Vein endothelial cell (primary cell): ENCODE measurements at places on chromosomes 1 and 21. TPM values are rescaled to one million over a fixed set of nuclear protein-coding genes. Genes with fewer than 3 reads are reported as not detected.

The SLC50A1 gene
- 28.1 and 31.6 TPM in 2 replicates for total RNA-seq

The NHLH1 gene
- total RNA-seq, result 0.19 and 0.33 TPM in 2 replicates

The KRTAP11-1 gene
- total RNA-seq, result not detected in 2 replicates

The SPRR5 gene
- total RNA-seq, result not detected in 2 replicates

The AHCYL1 gene
- total RNA-seq, result 39.8 and 50.0 TPM in 2 replicates

The TRIM17 gene
- not detected in 2 replicates for total RNA-seq

The FH gene
- 125 and 133 TPM in 2 replicates for total RNA-seq

The KRTAP7-1 gene
- not detected in 2 replicates for total RNA-seq

The UBE2U gene
- total RNA-seq, result not detected in 2 replicates

The ATP6V1G3 gene
- 0.33 TPM in 1 of 2 replicates, not detected in the other for total RNA-seq

The ARID1A gene
- total RNA-seq, result 35.1 and 43.8 TPM in 2 replicates

The MSH4 gene
- 0.10 and 0.33 TPM in 2 replicates for total RNA-seq

The AKR7A3 gene
- 0.57 and 0.65 TPM in 2 replicates for total RNA-seq

The MFSD2A gene
- 1.6 and 3.4 TPM in 2 replicates for total RNA-seq

The OR2T35 gene
- total RNA-seq, result not detected in 2 replicates

The WNT3A gene
- not detected in 2 replicates for total RNA-seq

The IL20 gene
- total RNA-seq, result not detected in 2 replicates

The TCHH gene
- not detected in 2 replicates for total RNA-seq
